ENCODE measurements at places on chromosomes 5 and 9. TPM values are rescaled to one million over a fixed set of nuclear protein-coding genes. Genes with fewer than 3 reads are reported as not detected.

DNA sequence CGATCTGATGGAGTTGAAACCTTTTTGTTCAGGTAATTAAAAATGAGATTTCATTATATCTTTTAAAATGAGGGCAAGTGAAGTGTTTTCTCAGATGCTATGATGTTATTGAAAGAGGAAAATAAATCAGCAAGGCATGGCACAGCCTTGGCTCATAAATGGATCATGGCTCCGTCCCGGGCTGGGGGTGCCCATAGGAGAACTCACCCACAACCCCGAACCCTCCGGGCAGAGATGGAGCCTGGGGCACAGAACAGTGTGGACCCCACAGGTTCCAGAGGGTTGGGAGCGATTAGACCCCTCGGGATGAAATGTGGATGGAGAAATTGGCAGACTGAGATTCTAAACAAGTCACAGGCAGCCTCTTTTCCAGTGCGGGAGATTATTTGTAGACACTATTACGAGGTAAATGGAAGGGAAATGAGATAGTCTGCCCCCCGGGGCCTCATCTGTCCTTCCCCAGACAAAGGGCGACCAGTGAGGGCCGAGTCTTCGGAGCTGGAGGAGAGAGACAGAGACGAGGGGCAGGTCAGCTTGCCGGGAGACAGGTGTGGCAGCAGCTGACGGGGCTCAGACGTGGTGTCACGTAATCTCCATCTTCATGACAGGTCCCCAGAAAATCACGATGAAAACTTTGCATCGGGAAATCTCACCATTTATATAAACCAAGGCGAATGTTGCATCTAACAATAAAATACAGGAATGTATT lies 33.7 kb downstream of the NDUFS6 start:
- H3K27ac ChIP-seq, result no peak overlapping the region
- H3K27me3 ChIP-seq, result peaks cover 61% of the 10 kb centered on the region
- no peak overlapping the region for H3K4me3 ChIP-seq

GRCh38 chr5:129960831-129961230 lies 56.6 kb downstream of the CHSY3 start:
- no peak overlapping the region for H3K27ac ChIP-seq
- H3K27me3 ChIP-seq, result no peaks in the 10 kb centered on the region
- H3K36me3 ChIP-seq, result no peaks in the 10 kb centered on the region
- H3K4me1 ChIP-seq, result no peaks in the 10 kb centered on the region
- no peak overlapping the region for H3K4me3 ChIP-seq
- no peak for DNase-seq

PLAC8L1 gene
- 0.54 TPM for polyA plus RNA-seq

DNA sequence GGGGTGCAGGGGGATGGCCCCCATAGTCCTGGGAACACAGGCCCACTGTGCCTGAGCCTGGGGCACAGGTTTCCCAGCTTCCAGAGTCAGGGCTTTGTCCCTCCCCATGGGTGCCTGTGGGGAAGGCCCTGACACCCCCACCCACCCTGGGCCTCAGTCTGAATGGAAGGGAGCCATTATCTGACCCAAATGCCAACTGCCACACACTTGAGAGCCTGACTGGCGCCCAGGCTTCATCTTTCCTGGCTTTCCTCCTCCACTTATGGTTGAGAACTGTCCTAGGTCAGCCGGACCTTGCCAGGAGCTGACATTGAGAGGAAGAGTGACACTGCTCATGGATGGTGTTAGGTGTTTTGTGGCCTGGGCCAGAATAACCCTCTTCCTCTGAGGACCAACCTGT lies 24.0 kb downstream of the SH3PXD2B start:
- H3K4me1 ChIP-seq, result peaks cover 14% of the 10 kb centered on the region
- no peak overlapping the region for H3K27ac ChIP-seq
- H3K36me3 ChIP-seq, result peaks cover 2% of the 10 kb centered on the region

CDO1 gene
- polyA plus RNA-seq, result 5.7 TPM

- H3K4me3 ChIP-seq, result no peak overlapping the region
- H3K27me3 ChIP-seq, result peaks cover 3% of the 10 kb centered on the region
- H3K27ac ChIP-seq, result no peak overlapping the region
- DNase-seq, result no peak
- no peaks in the 10 kb centered on the region for H3K36me3 ChIP-seq
- H3K4me1 ChIP-seq, result no peaks in the 10 kb centered on the region
Observed at GRCh38 chr9:126157826-126158587, 168.6 kb upstream of the MVB12B start.

Data from large intestine (tissue), 12 donors.